ENCODE measurements at places on chromosomes 2 and 18.

- no peak for DNase-seq
Measured at GRCh38 chr18:57833441-57834101, 30.5 kb upstream of the ATP8B1 start.

DNA sequence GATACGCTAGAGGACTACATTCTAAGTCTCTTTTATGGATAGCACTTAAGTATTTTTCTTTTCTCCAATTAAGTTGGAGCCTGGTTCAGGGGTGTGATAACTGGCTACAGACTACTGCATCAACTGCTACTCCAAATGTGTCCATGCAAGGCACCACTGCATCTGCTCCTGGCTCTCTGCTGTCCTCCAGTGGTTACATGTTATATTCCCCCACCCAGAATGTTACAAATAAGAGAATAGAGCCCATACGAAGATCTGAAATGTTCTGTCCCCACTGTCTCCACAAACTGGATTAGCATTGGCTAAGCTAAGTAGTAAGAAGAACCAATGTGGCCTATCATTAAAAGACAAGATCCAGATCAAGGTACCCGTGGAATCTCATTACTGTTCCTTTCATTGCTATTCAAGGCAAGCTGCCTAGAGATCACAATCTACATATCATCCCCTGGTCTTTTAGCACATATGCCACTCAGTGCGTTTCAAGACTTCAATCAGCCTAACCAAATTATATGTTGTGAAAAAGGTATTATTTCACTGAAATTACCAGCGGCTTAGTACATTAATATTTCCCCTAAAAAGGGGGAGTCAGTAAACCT lies 308.3 kb upstream of the SLC8A1 start:
- peak; percentile 21 for DNase-seq

GRCh38 chr2:219851801-219852481 lies 224.5 kb downstream of the SLC4A3 start:
- DNase-seq, result no peak

DNA sequence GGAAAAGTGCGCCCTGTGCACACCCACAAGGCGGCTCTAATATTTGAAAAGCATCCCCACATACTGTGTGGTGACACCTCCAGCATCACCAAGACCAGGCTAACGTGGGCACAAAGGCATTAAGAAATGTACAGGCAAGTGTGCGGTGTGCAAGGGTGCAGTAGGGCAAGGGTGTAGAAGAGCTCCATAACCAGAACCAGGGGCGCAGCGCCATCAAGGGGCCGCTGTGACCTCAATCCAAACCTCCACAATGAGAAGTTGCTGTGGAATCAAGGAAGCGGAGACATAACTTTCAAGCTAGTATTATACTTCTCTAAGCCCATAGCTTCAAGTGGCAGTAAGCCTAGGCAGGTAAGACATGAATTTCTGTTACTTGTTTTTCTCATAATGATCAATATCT lies 13.0 kb downstream of the L3MBTL4 start:
- no peak for DNase-seq

DNA sequence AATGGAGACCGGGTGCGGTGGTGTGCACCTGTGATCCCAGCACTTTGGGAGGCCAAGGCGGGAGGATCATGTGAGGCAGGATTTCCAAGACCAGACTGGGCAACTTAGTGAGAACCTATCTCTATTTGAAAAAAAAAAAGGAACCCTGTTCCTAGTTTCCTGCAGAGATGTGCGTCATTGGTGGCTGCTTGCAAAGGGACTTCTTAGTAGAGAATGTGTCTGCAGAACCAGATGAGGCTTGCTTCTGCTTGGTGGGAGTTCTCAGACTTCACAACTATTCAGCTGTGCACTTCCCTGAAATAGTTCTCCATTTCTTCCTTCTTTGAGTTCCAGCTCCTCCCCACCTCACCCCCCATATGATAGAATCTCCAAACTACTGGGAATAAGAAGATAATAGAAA lies 22.3 kb downstream of the ZCCHC2 start:
- no peak for DNase-seq

- DNase-seq, result no peak
Measured at GRCh38 chr2:130300258-130300969, 42.3 kb upstream of the IMP4 start.

DNA sequence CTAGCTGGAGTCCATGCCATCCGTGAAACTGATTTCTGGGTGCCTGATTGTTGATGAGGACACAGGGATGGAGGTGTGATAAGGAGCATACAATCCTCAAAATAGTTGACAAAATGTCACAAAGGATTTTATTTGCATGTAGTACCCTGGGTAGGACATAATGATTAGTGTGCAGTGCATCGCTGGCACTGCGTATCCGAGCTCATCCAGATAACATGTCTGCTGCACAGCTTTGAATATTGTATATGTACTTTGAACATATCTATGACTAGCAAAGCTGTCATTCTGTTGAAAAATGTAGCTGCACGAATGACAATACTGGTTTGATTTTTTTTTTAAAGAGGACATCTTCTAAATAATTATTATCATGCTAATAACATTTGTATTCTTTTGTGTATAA lies 529.7 kb upstream of the FANCL start:
- DNase-seq, result no peak

DNA sequence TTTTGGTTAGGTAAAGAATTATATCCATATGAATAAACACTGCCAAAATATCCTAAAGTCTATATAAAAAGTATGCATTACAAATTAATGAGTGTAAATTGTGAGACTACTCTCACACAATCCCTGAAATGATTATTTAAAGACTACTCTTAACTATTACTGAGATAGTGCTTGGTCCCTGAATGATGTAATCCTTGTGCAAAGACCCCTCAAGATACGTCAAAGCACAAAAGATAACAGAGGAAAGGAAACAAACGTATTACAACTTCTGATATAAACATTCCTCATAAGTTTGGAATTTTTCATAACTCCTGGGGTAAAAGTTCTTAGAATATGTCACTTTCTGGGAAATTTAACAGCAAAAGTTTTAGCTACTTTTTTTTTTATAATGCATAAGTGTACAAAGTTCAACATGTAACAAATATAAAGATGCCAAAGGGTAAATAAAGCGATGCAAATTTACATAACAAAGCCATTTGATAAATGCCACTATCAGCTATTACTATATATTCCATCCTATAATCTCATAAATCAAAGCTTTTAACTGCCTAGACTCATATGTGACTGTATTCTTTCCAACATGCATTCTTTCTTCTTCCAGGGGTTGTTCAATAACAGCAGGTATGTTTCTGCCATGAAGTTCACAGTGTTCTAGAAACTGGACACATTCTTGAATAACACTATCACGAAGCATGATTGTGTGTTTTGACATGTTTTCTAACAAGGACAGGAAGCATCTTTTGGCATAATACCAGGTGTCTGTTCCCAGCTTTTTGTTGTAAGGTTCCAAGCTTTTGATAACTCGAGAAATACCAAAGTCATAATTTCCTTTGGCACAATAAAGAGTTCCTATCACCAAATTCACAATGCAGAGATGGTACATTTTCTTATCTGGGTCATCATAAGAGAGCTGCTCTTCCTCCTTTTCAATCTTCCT lies 158.0 kb downstream of the AGPS start:
- DNase-seq, result no peak

DNA sequence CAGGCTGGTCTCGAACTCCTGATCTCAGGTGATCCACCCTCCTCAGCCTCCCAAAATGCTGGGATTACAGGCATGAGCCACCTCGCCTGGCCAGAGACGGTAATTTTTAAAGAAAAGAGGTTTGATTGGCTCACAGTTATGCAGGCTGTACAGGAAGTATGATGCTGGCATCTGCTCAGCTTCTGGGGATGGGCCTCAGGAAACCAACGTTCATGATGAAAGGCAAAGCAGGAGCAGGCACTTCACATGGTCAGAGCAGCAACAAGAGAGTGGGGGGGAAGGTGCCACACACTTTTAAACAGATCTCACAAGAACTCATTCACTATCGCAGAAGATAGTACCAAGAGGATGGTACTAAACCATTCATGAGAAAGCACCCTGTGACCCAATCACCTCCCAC lies 38.0 kb upstream of the GPD2 start:
- DNase-seq, result no peak

DNA sequence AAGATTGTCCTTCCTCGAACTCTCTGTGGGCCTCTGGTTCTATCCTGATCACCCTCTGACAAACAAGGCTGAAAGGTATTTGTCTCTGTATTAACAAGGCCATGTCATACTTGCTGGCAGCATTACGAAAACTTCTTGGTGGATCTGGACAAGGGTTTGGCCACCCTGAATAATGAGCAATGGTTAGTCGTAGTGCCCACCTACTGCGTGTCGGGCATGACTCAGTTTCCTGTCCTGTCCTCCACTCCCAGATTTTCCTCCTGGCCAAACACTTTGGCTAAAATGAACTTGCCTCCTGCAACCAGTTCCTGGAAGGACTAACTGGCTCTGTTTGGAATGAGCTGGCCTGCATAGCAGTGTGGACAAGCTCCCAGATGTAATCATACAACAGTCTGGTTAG lies 198.5 kb upstream of the SMIM21 start:
- no peak for DNase-seq

DNA sequence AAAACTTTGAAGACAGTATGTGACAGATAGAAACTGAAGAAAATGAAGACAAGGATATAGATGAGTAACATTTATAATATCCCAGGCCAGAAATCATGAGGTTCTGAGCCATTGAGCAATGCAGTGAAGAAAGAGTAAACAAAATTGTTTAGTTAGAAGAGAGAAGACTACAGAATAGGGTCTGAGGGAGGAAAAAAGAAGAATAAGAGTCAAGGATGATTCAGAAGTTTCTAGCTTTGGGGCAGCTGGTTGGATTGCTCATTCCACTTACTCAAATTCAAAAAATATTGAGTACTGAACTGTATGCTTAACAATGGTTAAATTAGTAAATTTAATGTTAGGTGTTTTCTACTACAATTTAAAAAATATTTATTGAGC lies 155.0 kb upstream of the OTX1 start:
- DNase-seq, result no peak

GRCh38 chr2:128228894-128229293 lies 89.8 kb downstream of the HS6ST1 start:
- peak; percentile 61 for DNase-seq

DNA sequence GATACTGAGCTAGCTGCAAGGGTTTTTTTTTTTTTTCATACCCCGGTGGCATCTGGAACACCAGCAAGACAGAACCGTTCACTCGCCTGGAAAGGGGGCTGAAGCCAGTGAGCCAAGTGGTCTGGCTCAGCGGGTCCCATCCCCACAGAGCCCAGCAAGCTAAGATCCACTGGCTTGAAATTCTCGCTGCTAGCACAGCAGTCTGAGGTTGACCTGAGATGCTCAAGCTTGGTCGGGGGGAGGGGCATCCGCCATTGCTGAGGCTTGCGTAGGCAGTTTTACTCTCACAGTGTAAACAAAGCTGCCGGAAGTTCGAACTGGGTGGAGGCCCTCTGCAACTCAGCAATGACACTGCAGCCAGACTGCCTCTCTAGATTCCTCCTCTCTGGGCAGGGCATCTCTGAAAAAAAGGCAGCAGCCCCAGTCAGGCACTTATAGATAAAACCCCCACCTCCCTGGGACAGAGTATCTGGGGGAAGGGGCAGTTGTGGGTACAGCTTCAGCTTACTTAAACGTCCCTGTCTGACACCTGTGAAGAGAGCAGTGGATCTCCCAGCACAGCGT lies 5.1 kb upstream of the MIB1 start:
- DNase-seq, result no peak

DNA sequence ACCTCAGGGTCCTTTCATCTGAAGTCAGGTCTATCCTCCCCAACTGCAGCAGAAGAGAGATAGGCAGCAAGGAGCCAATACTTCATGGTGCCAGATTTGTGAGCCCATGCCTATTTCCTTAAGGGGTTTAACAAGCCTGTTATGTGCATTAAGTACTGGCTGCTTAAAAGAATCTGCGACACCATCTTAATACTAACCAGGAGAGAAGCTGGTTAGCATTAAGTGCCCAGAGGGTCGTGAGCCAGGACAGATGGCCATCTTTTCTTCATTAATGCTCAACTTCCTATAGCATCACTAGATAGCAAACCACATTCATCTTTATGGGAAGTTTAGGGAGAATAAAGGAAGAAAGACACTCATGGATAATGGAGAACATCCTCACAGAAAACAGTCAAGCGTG lies 289.1 kb downstream of the ETAA1 start:
- no peak for DNase-seq

DNA sequence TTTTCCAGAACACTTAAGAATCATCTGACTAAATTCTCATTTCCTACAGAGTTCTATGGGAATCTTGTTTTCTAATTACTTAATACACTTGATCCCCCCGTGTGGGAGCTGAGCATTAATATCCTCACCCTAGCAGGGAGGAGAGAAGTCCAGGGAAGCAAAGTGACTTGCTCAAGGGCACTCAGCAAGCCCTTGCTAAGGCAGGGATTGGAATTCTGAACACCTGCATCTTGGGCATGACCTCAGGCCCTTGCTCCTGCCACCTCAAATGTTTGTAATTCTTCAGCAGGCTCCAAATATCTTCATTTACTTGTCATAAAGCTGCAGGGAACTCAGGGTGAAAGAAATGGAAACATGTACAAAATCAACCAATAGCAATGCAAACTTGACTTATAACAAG lies 162.4 kb downstream of the GPD2 start:
- no peak for DNase-seq

GRCh38 chr2:12665334-12665733 lies 51.4 kb upstream of the TRIB2 start:
- DNase-seq, result no peak

- no peak for DNase-seq
Measured at GRCh38 chr2:6342273-6342920, 523.3 kb downstream of the CMPK2 start.

DNA sequence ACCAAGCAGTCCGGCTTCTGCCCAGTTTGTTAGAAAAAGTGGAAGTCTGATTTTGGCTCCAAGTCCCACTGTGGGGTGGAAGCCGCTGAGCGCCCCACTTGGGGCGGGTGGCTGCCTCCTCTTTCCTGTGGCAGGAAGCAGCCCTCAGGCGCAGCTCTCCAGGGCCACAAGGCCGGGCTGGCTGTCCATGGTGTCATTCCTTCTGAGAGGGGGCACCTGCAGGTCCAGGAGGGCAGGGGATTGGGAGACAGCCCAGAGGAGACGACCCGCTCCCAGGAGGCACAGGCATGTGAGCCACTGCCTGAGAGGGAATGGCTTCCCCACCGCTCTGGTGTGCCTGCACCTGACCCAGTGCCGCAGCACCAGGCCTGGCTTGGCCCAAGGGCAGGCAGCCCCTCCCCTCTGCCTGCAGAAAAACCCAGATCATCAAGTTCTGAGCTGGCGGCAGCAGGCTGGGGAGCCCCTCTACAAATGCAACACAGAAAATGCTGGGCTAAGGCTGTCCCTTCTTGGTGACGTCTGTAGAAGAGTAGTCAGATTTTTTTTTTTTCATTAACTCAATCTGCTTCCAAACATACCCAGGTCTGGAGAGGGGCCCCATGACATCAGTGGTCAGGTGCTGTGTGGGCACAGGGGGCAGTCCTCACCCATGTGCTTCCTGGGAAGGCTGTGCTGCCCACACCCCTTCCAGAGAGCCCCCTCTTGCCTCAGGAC lies 38.4 kb downstream of the HS6ST1 start:
- no peak for DNase-seq

DNA sequence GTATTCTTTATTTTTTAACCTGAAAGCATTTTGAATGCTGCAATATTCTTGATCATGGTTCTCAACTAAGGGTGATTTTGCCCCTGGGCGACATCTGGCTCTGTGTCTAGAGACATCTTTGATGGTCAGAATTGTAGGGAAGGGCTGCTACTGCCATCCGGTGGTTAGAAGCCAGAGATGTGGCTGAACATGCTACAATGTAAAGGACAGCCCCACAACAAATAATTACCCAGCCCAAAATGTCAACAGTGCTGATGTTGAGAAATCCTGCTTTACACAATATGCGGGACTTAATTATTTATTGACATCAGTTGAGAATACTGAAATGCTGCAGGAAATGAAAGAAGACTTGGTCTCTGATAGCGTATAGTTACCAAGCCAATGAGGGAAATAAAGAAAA lies 37.5 kb upstream of the SERPINB2 start:
- DNase-seq, result peak; percentile 56
